Stimulated activated CD8-positive, alpha-beta memory T cell treated with anti-CD3 and anti-CD28 coated beads, Interleukin-4, amount 100 ng/mL, for 1 hour (primary cell): ENCODE measurements at places on chromosomes 11 and 22.

DNA sequence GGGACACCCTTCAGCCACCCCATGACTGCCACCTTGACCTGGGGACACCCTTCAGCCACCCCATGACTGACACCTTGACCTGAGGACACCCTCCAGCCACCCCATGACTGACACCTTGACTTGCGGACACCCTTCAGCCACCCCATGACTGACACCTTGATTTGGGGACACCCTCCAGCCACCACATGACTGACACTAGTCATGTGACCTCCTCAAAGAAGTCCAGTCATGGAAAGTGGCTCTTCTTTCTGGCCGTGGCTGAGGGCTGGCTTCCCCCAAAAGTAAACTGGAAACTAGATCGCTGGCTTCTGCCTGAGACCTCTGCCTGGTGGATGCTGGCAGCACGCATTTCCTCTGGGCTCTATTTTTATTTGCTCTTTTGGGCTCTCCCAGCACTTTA lies 28.4 kb downstream of the ARFGAP2 start:
- no peak for DNase-seq

DNA sequence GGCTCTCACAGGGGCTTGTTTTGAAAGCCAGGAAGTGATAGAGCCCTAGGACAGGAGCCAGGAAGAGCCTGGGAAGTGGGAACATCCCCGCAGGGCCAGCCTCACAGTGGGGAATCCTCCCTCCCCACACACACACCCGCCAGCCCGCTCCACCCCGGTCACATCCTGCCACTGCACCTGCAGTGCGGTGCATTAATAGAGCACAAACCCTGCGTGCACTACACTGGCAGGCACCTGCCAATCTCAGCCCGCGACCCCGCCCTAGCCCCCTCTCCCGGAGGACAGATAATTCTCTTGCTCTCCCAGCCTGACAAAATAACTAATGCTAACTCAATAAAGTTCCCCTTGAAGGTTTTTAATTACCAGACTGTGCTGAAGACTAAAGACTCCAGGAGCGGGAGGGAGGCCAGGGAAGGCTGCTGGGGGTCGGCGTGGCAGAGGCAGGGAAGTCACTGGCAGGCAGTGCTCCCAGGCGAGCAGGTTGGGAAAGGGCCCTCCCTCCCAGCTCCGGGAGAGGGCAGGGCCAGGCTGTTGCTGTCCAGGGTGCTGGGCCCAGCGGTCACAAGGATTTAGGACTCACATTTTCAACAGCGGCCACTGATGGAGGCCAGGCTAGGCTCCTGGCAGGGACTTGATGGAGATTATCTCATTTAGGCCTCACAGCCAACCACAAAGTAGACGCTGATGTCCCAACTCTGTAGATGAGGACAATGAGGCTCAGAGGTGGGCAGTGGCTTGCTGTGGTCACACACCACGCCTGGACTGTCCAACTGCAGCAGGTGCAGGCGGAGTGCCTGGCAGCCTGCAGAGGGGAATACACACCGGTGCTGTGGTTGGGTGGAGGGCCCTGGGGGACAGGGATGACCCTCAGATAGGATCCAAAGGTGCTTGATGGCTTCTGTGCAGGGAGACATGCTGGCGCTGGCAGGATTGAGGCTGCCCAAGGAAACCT lies 23.9 kb upstream of the TCF20 start:
- DNase-seq: no peak

DNA sequence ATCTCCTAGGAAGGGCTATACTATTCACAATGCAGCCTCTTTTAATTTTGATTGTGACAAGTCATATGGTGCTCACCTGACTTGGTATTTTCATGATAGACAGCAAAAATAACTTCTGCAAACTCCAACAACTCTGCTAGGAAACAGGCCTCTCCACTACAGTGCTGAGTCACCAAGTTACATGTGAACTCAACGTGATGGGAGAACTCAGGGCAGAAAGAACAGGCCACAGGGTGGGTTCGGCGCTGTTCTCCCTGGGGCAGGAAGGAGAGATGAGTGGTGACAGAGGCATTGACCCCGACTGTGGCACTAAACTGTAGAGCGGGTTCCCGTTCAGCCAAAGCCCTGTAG lies 76.6 kb upstream of the UCP3 start:
- DNase-seq: no peak

GRCh38 chr11:55607545-55607944 lies at the start of gene OR4C11:
Gene OR4C11 (minus strand): TSS chr11:55607645. CDS start chr11:55604373, 3,272 bp downstream.
- DNase-seq: no peak

DNA sequence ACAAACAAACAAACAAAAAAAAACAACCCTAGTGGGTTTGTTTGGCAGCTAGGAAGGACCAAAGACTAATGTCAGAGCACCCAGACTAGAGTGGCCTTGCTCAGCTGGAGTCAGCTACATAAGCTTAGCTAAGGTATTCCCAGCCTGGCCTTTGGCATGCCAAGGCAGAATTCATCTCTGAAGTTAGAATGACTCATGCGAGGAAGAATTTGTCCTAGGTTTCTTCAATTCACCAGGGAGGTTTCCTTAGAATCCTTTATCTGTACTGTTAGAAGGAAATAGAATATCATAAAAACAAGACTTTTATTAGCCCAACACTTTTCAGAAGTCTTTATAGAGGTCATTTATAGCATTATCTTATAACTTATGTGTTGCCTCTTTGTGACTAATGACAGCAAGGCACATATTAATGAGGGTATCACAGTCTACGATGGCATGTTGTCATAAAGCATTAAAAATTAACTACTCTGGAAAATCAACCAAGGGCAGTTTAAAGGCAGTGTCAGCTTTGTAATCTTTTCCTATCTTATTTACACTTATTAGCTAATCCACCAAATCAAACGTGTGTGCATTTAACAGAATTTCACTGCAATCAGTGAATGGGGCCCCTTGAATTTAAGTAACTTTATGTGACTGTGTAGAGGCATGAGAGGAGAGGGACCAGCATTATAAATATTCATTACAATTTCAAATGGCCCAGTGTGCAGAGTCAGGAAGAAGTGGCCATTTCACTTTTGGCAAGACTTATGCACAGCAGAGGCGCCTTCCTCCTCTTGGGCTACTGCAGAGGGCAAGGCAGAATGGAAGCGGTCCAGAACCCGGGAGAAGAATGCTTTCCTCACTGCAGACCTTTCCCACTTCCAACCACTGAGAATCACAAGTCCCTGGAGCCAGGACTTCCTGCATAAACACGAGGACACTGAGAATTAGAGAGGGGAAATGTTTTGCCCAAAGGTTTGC lies 36.3 kb downstream of the SLC5A1 start:
- DNase-seq: no peak

DNA sequence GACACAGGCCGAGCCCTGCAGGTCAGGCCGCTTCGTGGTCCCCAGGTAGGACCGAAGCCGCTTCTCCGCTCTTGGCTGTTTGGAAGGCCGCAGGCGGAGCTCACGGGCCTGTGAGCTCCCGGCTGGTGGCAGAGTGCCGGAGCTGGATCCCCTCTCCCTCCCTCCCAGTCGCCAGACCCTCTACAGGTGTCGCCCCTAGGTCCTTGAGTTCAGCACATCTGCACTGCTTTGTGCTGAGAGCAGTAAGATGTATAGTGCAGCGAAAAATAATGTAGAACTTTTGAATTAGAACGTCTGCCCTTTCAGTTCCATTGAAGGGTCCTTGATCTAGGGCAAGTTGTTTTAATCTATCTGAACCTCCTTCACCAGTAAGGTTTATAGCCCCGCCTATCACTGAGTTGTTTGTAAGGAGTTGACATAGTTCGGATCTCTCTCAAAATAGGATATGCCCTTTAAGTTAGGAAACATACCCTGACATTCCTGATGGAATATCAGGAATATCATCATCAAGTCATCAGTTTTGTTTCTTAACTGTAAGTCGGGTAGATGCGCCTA lies 419 bp downstream of the ANKRD49 start:
- DNase-seq: no peak

DNA sequence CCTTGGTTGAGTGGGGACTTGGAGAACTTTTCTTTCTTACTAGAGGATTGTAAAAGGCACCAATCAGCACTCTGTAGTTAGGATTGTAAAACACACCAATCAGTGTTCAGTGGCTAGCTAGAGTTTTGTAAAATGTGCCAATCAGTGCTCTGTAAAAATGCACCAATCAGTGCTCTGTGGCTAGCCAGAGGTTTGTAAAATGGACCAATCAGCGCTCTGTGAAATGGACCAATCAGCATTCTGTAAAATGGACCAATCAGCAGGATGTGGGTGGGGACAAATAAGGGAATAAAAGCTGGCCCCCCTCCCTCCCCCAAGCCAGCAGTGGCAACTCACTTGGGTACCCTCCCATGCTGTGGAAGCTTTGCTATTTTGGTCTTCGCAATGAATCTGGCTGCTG lies 5.5 kb upstream of the DRG1 start:
- DNase-seq: no peak

DNA sequence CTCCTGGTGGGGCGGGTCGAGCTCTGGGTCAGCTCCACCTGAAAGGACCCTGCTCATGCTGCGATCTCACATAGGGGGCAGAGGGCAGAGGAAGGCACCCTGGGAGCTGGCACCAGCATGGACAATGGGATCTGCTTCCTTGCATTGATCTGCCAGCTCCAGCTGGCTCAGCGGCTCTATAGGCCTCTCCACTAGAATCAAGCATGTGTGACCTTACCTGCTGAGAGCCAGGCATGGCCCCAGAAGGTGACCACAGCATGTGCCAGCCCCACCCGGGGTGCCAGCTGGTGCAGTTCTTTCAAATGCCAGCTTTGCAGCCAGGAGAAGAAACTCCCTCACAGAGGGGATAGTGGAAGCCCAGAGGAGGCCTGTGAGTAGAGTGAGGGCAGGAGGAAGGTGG lies 22.0 kb upstream of the KLHL35 start:
- no peak for DNase-seq
